ENCODE measurements at places on chromosomes 12 and 14.

GRCh38 chr12:13197526-13198143 is 1.1 kb downstream of the EMP1 start:
- DNase-seq = no peak

- no peak for DNase-seq
Measured at GRCh38 chr12:53205747-53206419, 1.2 kb downstream of the ITGB7 start.

GRCh38 chr14:103949131-103949790 is 6.9 kb upstream of the RD3L start:
- DNase-seq = no peak

GRCh38 chr12:14769466-14769968 is 33.8 kb downstream of the WBP11 start:
- no peak for DNase-seq

DNA sequence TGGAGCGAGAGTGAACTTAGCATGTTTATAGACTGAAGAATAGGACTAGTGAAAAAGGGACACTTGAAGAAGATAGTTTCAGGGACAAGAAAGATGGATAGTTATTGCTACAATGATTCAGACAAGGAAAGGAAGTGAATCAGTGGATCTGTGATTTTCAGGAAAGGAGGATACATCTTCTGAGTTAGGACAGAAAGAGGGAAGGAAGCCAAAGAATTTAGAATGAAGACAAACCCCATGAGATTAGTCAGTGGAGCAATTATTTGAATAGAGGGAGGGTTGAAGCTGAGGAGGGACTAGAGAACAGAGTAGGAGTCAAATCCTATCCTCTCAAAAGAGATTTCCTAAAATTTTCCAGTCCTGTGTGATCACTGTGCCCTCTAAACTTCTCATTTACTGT is 282.7 kb downstream of the AKAP6 start:
- DNase-seq = no peak

DNA sequence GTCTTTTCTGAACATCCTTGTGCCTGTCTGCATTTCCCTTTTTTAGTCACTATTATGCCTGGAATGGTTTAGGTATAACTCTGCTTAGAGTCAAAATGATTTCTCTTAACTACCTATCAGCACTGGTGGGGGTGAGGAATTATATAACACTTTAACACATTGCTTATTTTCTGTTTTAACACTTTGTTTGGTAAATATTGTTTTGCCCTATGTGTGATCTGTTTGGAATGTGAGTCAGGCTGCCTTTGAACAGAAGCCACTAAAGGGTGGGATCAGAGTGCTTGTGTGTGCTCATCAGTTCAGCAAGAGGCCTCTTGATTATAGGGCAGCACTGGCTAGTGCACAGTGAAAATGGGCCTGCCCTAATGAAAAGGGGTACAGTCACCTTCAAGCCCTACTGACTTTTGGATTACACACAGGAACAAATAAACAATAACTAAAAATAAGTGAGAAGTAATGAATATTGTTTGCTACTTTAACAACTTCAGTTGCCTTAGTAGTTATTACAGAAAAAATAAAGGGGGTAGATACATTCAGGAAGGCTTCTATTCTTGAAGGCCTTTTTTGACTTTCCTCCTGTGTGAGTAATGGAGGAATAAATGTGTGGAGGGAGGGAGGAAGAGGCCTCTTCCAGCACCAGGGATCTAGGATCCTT is 23.2 kb downstream of the NGDN start:
- DNase-seq = no peak

DNA sequence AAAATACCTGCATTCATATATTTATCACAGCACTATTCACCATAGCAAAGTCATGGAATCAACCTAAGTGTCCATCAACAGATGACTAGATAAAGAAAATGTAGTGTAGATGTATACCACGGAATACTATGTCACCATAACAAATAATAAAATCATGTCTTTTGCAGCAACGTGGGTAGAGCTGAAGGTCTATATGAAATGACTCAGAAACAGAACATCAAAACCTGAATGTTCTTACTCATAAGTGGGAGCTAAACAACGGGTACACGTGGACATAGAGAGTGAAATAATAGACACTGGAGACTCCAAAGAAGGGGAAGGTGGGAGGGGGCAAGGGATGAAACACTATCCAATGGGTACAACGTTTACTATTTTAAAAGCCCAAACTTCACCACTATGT is 37.9 kb downstream of the SLC38A1 start:
- no peak for DNase-seq

GRCh38 chr12:77163074-77164038 is 98.0 kb upstream of the E2F7 start:
- no peak for DNase-seq

- DNase-seq = no peak
Measured at GRCh38 chr12:110001596-110001995, 2.4 kb downstream of the ANKRD13A start.

- DNase-seq = no peak
Measured at GRCh38 chr12:42421844-42422779, 96.1 kb downstream of the PPHLN1 start.

GRCh38 chr12:6542209-6543009 is 8.1 kb downstream of the GAPDH start:
- DNase-seq = peak; percentile 33

DNA sequence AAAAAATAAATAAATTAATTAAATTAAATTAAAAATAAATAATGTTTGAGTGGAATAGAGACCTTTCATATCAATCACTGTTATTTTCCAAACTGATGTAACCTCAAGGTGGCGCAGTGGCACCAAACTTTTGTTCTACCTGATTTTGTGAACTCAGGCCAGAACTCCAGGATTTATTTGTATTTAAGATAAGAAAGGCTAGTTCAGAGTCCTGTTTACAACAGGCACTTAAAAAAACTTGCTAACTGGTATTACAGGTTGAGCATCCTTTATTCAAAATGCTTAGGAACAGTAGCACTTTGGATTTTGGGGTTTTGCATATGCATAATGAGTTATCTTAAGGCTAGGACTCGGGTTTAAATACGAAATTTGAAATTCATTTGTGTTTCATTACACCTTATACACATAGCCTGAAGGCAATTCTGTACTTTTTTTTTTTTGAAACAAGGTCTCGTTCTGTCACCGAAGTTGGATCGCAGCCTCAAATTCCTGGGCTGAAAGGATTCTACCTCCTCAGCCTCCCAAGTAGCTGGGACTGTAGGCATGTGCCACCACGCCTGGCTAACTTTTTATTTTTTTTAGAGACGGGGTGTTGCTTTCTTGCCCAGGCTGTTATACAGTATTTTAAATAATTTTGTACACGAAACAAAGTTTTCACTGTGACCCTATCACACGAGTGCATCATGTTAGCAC is 32.4 kb downstream of the YY1 start:
- DNase-seq = peak; percentile 16

DNA sequence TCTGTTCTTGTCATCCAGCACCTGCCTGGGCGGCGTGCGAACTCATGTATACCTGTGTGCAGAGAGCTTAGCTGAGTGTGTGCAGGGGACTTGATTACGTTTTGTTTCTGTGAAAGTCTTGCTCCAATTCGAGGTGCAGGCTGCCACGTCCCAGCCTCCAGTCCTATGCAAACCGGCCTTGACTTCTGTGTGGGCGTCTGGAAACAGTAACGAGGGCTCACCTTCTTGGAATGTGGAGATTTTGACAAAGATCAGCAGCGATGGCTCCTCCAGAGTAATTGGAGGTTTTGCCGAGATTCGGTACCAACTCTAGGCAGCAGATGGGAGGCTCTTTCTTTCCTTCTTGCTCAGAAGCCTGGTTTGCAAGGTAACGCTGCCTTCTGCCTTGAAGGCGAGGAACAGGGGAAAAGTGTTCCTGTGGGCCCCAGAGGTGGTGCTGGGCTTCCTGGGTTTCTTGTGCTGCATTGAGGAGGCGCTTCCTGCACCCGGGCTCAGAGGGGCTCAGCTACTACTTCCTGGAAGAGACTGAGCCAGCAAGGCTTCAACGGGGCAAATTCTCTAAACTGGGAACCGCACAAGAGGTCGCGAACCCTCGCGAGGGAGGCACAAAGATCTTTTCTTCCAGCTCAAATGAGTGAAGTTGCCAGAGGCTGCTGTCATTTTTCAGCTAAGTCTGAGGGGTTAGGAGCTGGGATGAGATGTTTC is 249.0 kb downstream of the AACS start:
- DNase-seq = no peak

GRCh38 chr12:53985994-53986685 is 1.2 kb downstream of the HOXC10 start:
- no peak for DNase-seq

DNA sequence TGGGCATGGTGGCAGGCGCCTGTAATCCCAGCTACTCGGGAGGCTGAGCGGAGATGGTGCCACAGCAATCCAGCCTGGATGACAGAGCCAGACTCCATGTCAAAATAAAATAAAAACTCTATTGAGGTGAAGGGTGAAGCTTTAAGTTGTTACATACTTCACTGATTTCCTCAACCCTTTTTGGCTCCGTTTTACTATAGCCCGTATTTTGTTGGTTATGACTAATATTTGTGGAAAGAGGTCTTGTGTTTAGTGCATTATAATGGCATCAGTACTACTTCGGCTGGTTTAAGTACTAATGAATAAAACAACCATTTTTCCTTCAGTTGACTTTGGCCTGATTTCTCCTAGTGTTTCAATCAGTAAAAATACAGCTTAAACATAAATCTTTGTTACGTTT is 27.0 kb upstream of the SLC2A14 start:
- DNase-seq = no peak

DNA sequence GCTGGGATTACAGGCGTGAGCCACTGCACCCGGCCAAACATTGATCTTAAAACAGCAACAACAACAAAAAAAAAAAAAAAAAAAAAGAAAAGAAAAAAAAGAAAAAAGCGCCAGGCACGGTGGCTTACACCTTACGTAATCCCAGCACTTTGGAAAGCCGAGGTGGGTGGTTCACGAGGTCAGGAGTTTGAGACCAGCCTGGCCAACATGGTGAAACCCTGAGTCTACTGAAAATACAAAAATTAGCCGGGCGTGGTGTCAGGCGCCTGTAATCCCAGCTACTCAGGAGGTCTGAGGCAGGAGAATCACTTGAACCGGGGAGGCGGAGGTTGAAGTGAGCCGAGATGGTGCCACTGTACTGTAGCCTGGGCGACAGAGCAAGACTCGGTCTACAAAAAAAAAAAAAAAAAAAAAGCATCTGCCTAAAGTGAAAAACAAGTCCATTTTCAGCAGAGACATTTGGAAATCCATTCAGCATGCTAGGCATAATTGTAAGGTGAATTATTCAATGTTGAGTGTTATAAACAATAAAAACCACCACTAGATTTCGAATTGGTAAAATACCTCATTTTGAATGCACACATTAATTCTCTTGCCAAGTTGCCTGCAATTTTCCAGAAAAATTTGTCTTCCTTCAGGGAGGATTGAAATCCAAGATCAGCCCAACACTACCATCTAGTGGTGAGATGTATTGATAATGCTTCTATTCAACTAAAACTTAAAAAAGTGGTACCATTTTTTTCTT is 8.0 kb upstream of the CERS5 start:
- DNase-seq = peak; percentile 69

DNA sequence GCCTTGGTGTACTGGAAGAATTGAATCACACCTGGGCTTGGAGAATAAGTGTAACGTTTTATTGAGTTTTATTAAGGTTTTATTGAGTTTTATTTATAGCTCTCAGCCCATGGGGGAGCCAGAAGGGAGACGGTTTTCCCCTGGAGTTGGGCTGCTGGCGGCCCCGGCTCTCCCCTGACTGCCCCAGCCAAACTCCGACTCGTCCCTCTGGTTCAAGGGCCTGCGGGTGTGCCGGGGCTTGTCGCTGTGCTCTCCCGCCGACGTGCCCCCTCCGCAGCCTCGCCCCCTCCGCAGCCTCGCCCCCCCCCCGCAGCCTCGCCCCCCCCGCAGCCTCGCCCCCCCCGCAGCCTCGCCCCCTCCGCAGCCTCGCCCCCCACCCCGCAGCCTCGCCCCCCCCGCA is 326.1 kb upstream of the RTL1 start:
- no peak for DNase-seq

- no peak for DNase-seq
Measured at GRCh38 chr14:66038618-66039017, 447.6 kb upstream of the CCDC196 start.

- peak; percentile 62 for DNase-seq
Measured at GRCh38 chr12:7645395-7646177, 20.1 kb downstream of the APOBEC1 start.

DNA sequence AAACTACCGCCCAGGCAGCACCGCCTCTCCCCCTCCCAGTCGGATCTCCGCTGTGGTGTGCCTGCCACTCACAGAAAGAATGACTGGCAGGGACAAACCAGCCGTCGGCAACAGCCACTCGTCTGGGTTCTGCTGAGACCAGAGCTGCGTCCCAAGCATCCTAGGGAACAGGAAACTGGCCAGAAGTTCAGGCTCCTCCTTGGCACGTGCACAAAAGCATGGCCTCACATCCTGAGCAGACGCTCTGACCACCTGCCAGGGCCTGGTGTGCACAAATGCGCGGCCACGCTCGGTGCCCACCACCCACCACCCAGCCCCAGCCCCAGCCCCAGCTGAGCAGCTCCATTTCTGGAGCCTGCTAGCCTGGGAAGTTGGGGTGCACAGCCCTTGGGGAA is 214.8 kb downstream of the DPF3 start:
- no peak for DNase-seq

DNA sequence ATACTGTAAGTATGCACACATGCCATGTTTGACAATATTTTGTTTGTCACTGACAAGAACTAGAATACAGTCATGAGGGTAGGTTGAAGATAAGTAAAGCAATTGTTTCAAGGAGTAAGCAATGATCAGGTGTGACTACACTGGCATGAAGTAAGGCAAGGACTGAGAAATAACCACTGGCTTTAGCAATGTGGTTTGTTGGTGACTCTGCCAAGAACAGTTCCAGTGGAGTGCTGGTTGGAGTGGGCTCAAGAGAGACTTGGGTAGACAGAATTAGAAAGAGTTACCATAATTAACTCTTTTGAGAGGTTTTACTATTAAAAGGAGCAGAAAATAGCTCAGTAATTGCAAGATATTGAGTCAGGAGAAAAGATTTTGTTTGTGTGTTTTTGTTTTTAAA is 129.6 kb downstream of the GTF2A1 start:
- no peak for DNase-seq

DNA sequence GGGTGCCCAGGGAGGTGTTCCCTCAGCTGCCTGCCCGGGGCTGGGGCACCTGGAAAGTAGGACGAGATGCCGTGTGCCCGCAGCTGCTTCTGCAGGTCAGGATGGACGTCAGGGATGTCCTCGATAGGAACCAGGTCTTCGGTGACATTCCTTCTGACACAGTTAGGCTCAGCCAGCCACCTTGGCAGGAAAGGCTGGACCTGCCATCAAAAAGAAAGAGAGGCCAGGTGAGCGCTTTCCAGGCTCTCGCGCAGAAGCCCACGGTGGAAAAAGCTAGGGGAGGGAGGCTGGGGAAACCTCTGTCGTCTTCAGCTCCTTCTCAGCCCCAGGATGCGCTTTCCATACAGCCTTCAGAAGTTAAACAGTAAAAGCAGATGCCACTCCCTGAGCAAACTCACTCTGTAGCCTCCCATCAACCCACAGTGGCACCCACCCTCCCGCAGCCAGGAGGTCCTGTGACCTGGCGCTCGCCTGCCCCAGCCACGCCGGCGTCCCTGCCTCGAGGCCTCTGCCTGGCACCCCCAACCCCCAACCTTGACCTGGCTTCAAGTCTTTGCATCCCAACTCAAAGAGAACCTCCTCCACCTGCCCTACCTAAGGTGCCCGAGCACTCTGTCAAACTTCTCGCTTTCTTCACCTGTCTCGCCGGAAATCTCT is 1.3 kb downstream of the DDX51 start:
- no peak for DNase-seq

All from LoVo (cell line).